ENCODE measurements at places on chromosomes 16 and 17. TPM values are rescaled to one million over a fixed set of nuclear protein-coding genes. Genes with fewer than 3 reads are reported as not detected.

Gene KRT28
- not detected for total RNA-seq

Gene EFNB3
- 0.15 TPM for total RNA-seq

Gene CBLN1
- total RNA-seq, result not detected

Gene KRT36
- not detected for total RNA-seq

Gene ACSM2A
- total RNA-seq, result not detected

Gene YWHAE
- 665 TPM for total RNA-seq

Gene DHX58
- total RNA-seq, result 41.5 TPM

Gene USP43
- total RNA-seq, result not detected

Gene ZNF319
- total RNA-seq, result 1.7 TPM

Gene LGALS9
- 62.2 TPM for total RNA-seq
